CD4-positive, alpha-beta T cell treated with Interleukin-17A for 1 hour (primary cell): ENCODE measurements at places on chromosomes 6 and 20.

DNA sequence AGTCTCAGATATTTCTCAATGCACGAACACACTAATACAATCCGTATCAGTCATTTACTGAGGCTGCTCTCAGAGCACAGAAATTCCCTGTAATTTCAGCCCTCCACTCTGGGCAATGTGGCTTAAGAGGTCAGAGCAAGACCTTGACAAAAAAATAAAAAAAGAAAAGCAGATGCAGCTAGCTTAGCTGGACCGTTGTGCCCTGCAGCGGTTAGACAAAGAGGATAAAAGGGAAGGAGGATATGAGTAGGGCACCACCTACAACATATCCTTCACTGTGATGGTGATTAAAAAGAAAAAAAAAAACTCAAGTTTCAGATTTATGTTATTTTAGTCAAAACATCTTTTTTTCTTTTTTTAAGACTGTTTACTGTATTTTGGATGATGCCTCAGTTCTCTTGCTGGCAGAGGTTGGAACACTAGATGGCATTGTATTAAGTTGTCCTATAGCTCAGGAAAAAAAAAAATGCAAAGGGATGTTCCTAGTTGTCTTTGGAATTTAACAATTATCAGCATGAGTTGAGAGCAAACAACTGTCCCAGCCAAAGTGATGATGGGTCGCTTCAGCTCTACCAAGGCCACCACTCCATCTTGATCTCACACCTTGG is 59.9 kb downstream of the ANKEF1 start:
- DNase-seq, result no peak

DNA sequence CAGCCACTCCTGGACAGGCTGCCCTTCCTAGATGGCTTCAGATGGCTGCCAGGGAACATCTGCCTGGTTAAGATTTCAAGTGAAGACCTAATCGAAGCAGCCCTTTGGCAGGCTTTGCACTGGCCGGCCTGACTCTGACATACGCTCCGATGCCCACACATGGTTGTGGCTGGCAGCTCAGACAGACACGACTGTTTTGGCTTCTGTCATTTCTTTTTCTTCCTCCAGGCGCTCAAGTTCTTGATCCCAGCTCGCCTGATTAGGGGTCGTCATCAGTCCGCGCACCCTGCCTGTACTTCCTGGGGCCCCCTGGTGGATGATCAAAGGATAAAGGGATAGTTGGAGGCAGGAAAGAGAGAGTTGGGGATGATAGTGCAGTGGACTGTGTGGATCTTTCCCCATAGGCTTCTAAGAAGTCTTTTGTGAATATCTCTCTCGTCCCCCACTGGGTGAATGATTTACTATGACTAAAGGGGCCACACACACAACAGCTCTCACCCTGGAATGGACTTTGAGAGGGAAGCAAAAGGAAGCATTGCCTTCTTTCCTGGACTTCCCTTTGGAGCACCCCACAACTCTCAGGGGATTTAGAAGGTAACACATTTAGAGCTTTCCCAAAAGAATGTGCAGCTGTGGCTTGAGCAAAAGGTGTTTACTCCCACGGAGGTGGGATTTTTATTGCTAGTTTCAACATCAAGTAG is 21.4 kb upstream of the TRAM2 start:
- DNase-seq, result peak; percentile 41

GRCh38 chr6:160198606-160199211 is 59.9 kb downstream of the SLC22A2 start:
- DNase-seq, result no peak

DNA sequence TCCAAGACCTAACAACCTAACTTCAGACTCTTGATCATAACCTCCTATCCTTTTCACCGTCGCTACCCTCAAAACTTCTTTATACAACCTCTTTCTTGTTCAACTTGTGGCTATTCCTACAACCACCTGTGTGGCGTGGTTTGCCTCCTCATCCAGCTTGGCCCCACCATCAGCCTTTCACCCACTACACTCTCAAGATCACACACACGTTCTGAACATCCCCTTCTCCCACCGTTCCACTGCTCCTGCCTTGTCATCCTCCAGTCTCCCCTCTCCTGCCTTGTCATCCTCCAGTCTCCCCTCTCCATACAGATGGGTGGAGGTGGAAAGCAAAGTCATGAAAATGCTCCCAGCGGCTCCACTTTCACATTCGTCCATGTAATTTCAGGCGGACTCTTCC is 14.0 kb downstream of the MAK start:
- no peak for DNase-seq

DNA sequence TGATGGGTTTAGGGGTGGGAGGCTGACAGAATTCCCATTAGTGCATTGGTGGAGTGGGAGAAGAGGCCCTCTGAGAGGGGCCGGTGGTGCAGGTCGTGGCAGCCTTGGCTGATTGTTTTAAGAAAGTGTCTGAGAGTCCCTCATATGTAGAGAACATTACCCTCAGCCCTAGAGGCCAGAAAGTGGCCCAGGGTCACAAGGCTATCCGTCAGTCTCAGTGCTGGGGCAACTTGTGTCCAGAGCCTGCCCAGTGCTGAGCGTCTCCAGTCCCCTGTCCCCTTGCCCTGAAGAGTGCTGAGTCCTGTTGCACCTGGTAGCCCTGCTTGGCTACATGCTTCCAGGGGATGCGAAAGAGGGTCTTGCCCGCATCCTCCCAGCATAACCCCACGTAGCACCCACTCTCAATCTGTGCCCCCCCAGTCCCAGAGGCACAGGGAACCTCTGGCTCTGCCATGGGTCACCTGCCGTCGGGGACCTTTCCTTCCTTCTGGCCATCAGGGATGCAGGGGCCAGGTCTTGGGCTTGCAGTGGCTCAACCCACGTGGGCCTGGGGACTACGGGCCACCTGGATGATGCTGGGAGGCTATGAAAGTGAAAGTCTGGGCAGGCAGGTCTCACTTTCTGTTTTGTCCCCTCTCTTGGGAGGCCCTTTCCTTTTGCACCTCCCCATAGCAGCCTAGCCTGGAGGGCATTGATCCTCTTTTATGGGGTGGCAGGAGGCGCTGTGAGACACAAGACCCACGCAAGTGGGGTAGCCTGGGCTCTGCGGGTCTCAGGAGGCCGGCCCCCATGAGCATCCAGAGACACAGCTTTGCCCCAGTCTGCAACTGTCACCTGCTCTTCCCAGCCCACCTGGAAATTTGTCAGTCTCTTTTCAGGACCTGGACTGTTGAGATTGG is 12.2 kb downstream of the DUSP15 start:
- DNase-seq, result no peak

GRCh38 chr6:166027761-166028160 is 139.9 kb downstream of the TBXT start:
- no peak for DNase-seq

DNA sequence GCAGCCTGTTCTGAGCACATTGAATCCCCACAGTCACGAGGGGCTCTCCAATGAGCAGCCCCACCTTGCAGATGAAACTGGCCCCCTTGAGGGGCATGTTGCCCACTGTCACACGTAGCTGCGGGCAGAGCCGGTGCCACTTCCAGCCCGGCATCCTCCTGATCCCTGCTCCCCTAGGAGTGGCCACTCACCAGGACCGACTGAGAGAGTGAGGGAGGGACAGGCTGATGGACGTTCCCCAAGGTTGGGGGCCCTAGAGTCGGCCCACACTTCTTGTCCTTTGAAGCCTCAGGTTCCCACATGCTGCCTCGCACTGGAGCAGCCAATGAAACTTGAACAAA is 10.5 kb downstream of the ENTPD6 start:
- DNase-seq, result no peak

DNA sequence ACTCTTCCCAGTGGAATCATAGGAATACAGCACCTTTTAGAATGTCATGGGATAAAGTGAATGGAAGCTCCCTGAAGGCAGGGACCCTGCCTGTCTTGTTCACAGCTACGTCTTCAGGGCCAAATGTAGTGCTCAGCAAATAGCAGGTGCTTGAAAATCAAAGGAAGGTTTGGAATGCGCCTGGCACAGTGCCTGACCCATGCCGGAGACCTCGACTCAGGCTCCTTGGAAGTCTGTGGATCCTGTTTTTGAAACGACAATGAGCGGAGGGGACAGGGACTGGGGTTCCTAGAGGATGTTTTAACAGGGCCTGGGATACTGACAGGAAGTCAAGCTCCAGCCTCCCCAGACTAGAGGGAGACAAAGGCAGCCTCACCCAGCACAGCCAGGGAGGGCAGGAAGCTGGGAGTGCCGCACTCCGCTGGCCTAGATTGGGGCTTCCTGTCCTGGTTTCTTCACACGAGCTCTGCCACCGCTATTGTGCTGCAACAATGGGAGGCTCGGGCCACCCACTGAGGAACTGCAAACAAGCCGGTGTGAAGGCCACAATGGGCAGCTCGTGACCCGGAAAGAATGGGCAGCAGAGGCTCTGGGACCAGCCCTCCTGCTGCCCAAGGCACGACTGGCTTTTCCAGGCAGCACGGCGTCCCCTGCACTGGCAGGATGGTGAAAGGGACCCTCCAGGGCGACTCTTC is 76.7 kb downstream of the PREX1 start:
- DNase-seq, result peak; percentile 61

DNA sequence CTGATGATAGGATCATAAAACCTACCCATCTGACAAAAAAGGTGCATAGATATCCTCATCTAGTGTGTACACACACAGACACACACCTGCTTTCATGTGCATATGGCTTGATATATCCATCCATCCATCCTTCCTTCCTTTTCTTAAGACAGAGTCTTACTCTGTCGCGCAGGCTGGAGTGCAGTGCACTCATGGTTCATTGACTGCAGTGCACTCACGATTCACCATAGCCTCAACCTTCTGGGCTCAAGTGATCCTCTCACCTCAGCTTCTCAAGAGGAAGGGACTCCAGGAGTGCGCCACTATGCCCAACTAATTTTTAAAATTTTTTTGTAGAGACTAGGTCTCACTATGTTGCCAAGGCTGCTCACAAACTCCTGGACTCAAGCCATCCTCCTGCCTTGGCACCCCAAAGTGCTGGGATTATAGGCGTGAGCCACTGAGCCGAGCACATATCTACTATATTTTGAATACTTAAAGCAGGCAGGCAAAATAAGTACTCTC is 27.1 kb downstream of the ADNP start:
- DNase-seq, result no peak

DNA sequence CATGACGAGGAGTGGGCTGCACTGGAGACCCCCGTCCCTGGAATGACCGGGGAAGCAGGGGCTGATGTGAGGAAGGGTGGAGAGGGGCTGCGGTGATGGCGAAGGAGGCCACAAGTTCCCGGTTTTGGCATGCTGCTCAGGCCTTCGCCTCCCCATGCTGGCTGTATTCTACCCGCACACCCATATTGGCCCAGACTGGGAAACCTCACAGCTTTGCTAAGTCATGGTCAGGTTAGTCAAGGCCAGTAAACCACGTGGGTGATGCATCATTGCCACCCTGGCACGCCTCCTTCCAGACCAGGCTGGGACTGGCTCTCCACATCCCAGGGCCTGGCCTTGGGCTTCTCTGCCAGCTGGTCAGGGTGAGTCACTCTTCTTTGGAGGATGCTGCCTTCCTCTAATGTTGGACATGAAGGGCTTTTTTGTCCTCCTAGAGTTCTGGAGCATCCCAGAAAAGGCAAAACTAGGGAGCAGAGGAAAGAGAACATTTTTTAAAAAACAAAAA is 53.8 kb downstream of the PCNA start:
- peak; percentile 13 for DNase-seq

DNA sequence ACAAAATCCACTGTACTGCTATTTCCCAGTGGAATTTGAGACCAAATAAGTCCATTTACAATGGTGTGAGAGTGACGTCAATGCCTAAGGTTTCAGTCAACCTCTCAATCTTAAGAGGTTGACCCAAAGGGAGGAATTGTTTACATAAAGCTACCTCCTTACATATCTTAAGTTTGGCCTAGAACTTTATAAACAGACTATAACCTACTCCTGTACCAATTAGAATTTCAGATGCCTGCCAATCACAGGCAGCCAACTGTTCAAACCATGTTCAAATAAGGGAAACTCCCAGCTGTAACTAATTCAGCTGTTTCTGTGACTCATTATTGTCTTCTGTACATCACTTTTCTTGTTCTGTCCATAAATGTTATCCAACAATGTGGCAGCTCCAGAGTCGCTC is 14.5 kb downstream of the LGSN start:
- DNase-seq, result no peak

DNA sequence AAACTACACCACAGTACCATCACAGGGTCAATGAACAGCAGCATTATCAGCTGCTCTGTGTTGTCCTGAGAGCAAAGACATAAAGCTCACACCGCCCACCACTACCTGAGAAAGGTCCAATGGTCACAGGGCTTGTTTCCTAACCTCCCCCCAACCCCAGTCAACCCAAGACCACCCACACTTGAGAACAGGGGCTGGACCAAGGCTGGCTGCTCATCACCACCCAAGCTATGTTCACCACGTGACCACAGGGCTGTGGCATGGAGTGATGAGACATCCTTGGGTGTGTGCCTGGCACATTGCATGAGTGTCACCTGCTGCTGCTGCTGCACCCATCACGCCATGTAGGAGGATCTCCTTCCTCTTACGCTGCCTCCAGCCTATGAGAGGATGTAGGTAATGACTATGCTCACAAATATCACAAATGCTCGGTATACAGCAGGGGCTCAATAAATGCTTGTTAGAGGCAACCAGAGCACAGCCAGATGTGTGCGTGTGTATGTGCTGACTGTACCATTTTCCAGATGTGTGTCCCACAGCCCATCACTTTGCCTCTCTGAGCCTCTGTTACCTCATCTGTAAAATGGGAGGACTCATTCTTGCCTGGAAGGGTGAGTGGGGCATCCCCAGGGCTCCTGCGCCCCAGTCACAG is 23.3 kb upstream of the SIRPA start:
- no peak for DNase-seq

GRCh38 chr6:13473768-13474165 is 13.6 kb downstream of the GFOD1 start:
- DNase-seq, result no peak
